ENCODE measurements at places on chromosomes 5 and 9.

DNA sequence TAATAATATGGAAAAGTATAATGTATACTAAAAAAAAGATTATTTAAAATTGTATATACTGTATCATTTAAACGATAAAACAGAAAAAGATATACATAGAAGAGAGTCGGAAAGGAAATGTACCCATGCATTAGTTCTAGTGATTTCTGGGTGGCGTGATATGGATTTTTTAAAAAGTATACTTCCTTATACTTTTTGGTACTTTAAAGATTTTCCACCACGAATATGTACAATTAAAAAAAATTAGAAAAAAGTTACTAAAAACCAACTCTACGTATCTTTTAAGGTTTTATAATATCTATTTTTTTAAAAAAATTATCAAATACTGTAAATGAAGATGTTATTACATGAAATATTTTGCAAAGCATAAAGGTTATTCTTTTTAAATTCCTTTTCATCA lies 12.3 kb downstream of the PHF19 start:
- no peak for DNase-seq

- no peak for DNase-seq
Observed at GRCh38 chr5:23001120-23001519, 148.0 kb upstream of the CDH12 start.

GRCh38 chr5:35046774-35047173 lies 975 bp downstream of the AGXT2 start:
- DNase-seq = no peak

DNA sequence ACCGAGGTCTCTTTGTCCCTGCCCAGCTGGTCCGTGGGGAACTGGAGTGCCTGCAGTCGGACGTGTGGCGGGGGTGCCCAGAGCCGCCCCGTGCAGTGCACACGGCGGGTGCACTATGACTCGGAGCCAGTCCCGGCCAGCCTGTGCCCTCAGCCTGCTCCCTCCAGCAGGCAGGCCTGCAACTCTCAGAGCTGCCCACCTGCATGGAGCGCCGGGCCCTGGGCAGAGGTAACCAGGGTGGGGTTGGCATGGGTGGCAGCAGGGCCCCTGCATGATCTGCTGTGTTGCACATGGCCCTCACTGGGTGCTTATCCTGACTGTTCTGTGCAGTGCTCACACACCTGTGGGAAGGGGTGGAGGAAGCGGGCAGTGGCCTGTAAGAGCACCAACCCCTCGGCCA lies 119.2 kb upstream of the ICE1 start:
- DNase-seq = no peak

DNA sequence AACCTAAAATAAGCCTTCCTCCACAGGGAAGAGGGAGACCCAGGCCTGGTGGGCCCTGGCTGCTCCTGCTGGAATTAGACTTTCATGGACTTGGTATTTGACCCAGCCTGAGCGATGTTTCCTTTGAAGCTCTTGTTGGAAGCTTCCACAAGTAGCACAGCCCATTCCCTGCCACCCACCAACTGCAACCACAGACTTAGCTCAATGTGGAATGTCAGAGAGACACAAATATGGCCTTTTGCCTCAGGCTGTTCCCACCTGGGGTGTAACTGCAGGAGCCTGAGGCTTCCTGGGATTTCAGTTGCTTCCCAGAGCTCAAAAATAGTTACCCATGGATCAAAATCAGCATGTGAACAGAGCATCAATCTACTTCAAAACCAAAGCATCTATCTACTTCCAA lies 70.3 kb upstream of the LHFPL2 start:
- DNase-seq = no peak

Measured in activated T-helper 1 cell treated with anti-CD3 and anti-CD28 coated beads, Interleukin-2, amount 50 U/mL, for 16 hours (primary cell).